HEK293T (cell line): ENCODE measurements at places on chromosomes 1 and 21.
A peak's percentile ranks its signal among the peaks of the same experiment; 100 is the strongest.

GRCh38 chr1:1781526-1781903 lies 3.2 kb upstream of the NADK start:
- DNase-seq = no peak

- DNase-seq = no peak
These were observed 3.8 kb downstream of the TMEM54 start for GRCh38 chr1:32897082-32898049.

DNA sequence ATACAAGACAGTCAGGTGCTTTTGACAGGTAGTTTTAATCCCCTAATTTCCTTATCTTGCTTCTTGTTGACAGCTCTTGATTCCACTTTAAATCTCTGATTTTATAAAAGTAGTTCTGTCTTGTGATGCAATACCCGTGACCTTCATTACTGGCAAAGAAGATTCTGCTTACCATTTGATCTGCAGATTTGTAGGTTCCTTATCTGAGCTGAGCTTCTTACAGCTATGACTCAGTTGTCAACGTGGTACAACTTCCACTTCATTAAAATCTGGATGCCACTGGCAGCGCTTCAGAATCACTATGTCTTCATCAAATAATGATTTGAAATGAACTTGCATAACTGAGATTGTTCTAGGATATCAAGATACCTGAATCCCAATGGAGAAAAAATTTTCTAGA lies 543.6 kb upstream of the B3GALT2 start:
- DNase-seq = no peak

- no peak for DNase-seq
These were observed 240.5 kb downstream of the RPS6KC1 start for GRCh38 chr1:213291526-213291925.

DNA sequence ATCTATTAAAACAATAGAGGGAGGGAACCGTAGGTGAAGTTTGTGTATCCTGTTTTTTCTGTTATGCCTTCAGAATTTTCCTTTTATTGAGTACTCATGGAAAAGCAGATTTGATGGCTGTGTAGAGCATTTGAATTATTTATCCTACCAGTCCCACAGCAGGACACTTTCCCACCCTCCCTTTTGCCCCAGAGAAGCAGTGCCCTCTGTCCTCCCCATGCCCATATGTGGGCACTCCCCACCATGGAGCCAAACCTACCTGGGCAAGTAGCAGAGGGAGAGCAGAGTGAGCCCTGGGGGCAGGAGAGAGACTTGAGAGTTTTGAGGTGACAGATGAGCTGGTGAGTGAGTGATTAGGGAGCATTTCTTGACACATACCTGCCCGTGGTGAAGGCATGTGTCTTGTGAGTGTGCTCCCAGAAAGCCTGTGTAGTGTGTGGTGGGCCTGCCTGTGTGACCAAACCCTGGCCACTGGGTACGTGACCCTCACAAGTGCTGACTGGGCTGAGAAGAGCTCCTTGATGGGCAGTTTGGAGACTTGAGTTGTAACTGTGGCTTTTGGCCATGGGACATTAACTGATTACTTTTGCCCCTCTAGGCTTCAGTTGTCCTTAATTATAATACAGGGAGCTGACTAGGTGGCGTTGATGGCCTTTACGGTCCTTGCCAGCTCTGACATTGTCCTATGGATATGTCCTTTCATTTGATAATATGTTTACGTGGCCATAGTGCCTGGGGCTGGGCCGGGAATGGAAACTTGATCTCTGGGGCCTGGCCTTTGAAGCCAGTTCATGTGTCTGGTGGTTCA lies 3.6 kb downstream of the PSEN2 start:
- no peak for DNase-seq

DNA sequence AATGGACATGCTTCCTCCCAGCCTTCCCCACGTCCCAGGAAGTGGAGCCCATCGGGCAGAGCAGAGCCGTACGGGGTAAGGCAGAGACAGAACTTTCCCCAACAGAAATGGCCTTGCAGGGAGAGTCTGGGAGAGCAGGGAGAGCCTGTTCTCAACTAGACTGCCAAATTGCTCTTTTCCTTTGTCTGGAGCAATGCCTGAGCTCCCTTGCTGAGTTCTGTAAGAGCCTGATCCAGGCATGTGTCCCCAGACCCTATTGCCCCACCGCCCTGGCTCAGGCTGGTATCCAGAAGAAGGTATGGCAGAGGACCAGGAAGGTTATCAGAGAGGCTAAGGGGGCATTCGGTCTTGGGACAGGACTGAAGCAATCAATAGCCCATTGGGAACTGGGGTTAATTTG lies 79.9 kb downstream of the TMEM53 start:
- DNase-seq = no peak

- DNase-seq = no peak
These were observed 259.3 kb upstream of the SGIP1 start for GRCh38 chr1:66274634-66275033.

DNA sequence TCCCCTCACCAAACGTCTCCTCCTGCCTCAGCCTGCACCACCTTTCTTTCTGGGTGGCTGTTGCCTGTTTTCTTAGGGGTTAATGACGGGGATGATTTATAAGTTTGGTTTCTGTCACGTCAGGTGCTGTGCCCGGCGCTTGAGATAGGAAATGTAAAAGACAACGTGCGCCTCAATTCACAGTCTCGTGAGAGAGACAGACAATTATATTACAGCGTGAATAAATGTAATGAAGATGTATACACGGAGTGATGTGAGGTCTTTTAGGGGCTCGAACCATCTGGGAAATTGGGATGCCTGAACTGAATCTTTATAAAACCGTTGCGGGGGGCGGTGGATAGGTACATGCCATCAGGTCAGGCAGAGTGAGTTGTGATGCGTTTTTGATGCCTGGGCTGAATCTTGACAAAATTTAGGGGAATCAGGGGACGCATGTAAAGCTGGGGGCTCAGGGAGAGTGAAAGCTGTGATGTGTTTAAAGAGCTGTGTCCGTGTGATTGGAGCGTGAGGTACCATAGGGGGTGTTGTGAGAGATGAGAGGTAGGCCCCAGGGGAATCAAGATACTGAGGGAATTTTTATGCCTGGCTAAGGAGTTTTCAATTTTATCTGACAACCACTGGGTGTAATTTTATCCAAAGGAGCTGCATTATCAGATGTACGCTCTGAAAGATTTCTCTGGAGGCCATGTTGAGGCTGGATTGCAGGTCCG lies 831 bp downstream of the TIPRL start:
- DNase-seq = peak; percentile 26

- peak; percentile 59 for DNase-seq
These were observed at the start of gene AGPAT3 for GRCh38 chr21:43864962-43865539. Gene AGPAT3 (plus strand): TSS chr21:43865223. CDS start chr21:43959682, 94,459 bp downstream.

DNA sequence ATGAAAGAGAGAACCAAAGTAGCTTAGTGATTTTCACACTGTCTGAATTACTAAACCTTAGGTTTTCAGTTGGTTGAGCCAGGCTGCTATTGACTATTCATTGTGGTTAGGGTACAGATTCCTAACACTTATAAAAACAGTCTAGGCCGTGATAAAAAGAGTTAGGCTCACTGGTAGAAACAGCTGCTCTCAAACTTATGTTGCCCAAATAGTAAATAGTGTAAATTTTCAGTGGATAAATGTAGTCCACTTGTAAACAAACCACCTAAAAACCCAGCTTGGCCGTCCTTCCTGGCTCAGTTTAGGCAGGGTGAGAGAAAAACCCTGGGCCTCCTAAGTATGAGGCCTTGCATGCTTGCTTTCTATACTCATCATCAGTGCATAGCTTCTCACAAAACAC lies 34.9 kb downstream of the ARID1A start:
- DNase-seq = no peak

DNA sequence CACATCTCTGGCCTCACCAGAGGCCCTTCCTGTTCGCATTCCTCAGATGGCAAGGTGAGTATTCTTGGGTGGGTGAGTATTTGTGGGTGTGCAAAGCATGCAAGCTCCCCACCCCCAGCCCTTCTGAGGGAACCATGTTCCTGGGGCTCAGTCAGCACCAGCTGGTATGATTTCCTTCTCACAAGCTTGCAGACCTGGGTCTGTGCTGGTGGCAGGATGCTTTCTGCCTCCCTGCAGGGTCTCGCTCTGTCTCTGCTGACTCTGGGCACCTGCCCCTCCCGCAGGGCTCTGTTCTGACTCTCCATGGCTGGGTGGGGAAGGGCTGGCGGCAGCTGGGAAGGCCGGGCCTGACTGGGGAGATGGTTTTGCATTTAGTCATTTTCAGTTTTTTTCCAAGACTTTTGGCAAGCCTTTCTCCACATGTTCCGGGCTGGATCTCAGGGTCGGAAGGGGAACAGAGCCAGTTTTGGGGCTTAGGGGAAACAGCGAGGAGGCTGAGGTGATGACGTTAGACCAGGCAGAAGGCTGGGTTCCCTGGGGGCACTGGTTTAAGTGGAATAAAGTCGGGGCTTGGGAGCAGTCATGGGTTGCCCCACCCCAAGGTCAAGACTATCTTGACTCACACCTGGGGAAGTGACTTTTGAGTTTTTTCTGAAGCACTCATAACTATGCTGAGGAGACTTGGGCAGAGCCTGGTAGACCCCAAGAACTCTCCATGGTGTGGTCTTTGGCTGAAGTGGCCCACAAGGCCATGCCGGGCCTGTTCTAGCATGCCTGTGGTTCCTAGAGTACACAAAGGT lies 6.2 kb downstream of the RASSF5 start:
- DNase-seq = no peak

DNA sequence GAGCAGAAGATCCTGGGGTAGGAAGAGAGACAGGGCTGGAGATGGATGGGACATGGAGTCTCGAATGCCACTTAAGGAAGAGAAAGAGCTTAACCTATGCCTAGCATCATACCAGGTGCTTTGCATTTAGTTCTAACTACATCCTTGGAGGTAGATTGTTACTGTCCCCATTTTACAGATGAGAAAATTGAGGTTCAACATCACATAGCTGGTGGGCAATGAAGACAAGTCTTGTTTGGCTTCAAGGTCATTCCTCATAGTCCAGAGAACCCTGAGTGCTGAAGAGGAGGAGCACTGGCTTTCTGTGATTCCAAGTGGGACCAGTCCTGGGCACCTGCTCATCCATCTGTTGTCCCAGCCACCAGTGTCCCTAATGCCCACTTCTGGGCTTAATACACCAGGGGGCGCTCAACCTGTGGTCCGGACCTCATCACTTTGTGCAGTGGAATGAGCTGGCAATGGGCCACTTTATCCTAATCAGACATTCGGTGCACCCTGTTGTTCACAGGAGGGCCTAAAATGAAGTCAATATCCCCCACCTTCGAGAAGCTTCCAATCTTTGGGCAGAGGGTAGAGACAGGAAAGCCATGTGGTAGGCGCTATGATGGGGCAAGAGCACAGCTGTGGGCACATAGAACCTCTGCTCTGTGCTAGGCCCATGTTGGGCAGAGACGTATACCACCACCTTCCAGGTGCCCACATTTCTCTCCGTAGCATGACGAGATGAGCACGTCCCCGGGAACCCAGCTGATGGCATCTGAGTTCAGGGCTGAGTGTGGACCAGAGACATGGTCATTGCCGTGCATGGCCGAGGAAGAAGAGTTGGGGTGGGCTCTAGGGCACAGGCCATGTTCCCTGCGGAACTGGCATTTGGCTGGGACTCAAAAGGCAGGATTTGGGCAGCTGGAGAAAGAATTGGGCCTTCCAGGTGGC lies 9.2 kb downstream of the RPS6KA1 start:
- peak; percentile 70 for DNase-seq

GRCh38 chr1:118264343-118264742 lies 79.3 kb upstream of the SPAG17 start:
- no peak for DNase-seq

GRCh38 chr21:38649120-38649519 lies 150.8 kb upstream of the ERG start:
- DNase-seq = no peak

DNA sequence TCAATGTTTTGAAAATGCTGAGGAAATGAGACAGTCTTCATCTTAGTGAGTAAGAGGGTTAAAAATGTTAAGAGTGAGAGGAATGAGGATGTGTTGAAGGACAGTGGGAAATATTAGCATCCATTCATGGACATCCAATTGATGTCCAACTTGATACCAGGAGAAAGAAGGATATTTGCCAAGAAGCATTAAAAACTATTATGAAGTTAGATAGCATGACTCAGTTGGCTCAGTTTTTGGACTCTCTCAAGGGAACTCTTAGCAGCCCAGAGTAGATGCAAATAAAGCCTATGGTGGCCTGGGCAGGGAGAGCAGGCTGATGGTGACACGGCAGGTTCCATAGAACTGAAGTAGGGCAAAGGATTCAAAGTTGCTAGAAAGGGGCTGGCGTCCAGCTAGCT lies 171.0 kb downstream of the ZZZ3 start:
- no peak for DNase-seq

- DNase-seq = no peak
These were observed 130.8 kb downstream of the PRDM2 start for GRCh38 chr1:13830616-13831280.

DNA sequence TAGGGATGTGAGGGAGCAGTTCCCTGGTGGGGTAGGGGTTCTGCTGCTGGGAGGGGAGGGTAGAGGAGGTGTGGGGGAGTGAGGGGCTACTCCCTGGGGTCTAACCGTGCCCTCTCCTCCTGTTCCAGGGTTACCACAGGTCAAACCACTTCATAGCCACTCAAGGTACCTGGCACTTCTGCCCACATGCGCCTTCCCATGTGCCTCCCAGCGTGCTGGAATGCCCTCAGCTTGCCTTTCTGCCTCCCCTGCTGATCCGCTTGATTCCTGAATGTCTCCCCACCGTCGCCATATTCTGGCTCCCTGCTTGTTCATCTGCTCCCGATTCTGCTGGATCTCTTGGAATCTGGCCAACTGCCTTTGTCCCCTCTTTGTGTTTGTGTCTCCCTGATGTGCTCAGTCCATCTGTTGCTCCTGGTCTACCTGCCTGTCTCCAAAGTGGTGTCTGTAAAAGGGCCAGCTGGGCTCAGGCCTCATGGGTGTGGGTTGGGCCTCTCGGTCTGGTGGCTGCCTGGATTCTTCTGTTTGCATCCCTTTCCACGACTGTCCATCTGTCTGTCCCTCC lies 74.4 kb downstream of the PTPRU start:
- no peak for DNase-seq

- DNase-seq = no peak
These were observed 32.0 kb downstream of the ACTN2 start for GRCh38 chr1:236718328-236718727.

DNA sequence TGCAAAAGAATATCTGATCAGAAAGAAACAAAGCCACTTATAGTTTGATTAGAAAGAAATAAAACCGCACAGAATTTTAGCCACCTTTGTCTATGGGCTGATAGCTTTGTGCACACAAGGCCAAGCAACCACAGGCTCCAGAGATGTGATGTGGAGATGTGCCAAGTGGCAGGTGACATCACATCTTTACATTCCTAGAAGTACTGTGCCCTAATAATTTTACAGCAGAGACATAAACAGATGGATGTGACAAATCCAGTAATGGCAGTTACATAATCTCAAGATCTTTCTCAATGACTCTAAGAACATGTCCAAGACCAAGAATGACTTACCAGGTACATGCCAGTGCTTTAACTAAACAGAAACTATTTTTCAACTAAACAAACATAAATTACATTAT lies 159.5 kb downstream of the LTN1 start:
- no peak for DNase-seq

DNA sequence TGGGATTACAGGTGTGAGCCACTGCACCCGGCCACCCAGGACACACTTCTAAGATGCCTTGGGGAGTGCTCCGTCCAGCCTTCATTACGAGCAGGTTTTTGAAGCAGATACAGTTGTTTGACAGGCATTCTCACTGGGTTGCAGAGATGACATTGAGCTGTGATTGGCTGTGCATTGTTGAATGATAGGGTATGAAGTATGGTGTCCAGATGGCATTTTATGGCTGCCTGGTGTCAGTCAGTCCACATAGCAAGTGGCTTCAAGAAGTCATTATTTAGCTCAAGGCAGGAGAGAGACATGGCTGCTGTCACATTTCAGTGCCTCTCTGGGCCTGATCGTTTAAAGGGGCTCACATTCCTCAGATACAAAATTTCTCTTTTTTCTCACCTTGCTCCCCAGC lies 14.8 kb upstream of the PADI2 start:
- no peak for DNase-seq
